ENCODE measurements at places on chromosomes 3 and 15. TPM values are rescaled to one million over a fixed set of nuclear protein-coding genes. Genes with fewer than 3 reads are reported as not detected.

Gene CPEB1
- 0.12 TPM for total RNA-seq

Gene CRYGS
- total RNA-seq = 1.2 TPM

Gene CCR5
- 0.28 TPM for total RNA-seq

Gene OIP5
- 6.4 TPM for total RNA-seq

Gene RTP1
- total RNA-seq = not detected

Gene ROBO2
- total RNA-seq = 7.1 TPM

Gene ZNF280D
- 14.6 TPM for total RNA-seq

Gene SLC28A2
- total RNA-seq = not detected

Gene MEX3B
- total RNA-seq = 0.48 TPM

Gene NPAP1
- not detected for total RNA-seq

GRCh38 chr3:43960448-43960840 is 269.7 kb downstream of the ABHD5 start:
- no peak for ATAC-seq

DNA sequence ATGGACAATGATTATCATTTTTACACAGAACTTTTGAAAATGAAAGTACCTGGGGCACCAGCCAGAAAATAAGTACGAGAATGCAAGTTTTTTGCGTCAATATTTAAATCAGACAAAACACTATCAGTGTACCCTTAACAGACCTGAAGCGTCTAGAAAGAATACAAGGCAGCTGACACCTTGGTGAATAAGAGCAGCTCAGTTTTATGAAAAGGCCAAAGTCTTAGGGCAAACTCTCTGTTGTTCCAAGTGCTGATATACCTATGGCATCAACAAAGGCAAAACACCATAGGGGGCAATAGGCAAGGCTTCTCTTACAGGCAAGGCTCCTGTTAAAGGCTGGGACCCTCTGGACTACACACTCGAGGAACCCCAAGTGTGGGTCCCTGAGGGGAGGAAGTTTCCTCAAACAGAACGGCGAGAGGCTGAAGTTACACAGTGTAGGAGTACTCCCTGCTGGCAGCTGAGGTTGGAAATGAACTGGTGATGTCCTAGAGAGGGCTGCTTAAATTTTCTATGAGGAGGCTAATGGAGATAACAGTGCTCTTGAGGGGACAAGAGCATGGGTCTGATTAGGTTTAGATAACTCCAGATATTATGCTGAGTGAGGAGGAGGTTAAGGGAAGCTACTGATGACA is 291.0 kb downstream of the TIGIT start:
- ATAC-seq = no peak

DNA sequence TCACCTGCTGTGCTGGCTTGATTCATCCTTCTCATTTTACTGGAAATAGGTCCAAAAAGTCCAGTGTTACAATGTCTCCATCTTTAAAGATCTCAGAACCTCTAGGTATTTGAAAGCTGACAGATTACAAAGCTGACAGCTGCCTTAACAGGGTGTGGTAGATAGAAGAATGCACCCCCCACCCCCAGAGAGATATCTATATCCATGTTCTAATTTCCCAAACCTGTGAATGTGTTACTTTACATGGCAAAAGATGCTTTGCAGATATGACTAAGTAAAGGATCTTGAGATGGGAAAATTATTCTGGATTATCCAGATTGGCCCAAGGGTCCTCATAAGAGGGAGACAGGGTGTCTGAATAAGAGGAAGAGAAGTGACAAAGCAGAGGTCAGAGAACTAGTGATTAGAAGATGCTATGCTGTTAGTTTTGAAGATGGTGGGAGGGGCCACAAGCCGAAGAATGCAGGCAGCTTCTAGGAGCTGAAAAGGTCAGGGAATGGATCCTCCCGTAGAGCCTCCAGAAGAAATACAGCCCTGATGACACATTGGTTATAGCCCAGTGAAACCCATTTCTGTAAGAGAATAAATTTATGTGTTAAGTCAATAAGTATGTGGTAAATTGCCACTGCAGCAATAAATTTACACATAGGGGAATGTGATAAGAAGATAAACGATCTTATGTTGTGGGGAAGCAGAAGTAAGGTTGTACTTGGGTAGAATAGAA is 21.5 kb upstream of the FSTL1 start:
- no peak for ATAC-seq

DNA sequence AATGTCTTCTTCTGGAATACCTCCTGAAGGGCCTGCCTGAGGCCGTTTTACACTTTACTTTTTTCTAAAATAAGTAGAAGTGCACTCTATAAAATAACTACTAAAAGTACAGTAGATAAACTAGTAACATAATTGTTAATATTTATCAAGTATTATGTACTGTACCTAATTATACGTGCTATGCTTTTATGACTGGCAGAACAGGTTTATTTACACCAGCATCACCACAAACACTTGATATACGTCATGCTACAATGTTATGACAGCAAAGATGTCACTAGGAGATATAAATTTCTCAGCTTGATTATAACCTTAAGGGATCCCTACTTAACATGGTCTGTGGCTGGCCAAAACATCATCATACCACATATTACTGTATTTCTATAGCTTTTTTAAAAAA is 29.4 kb downstream of the DLG1 start:
- ATAC-seq = peak; percentile 29

GRCh38 chr3:10357592-10358308 is 36.8 kb upstream of the SEC13 start:
- peak; percentile 58 for ATAC-seq

DNA sequence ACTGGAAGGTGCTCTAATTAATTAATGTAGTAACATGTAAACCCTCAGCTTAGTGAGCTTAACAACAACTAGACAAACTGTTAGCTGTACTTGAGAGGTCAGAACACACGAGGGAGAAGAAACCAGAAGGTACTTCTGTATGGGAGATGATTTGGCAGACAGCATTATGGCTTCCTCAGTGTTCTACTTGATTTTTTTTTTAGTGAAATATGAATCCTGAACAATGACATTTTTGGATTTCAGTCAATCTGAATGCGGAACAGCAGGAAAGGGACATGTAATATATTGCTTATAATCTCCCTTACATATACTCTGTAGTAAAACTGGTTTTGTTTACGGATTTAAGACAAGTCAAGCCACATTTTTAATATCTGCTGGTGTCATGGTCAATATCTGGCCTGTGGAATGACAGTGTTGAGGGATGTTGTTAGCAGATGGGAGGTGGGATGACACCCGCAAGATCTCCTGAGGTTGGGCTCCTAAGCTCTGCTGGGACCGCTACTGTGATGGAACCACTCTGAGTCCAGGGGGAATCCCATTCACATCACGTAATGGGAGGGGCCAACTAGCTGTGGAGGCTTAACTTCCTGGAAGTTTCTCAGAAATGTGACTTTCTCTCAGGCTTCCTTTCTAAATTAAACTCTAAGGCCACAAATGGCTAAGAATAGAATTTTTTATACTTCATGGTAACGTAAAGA is 18.7 kb downstream of the TNFAIP8L3 start:
- ATAC-seq = peak; percentile 19

GRCh38 chr15:100201376-100202280 is 140.1 kb downstream of the ADAMTS17 start:
- ATAC-seq = no peak

DNA sequence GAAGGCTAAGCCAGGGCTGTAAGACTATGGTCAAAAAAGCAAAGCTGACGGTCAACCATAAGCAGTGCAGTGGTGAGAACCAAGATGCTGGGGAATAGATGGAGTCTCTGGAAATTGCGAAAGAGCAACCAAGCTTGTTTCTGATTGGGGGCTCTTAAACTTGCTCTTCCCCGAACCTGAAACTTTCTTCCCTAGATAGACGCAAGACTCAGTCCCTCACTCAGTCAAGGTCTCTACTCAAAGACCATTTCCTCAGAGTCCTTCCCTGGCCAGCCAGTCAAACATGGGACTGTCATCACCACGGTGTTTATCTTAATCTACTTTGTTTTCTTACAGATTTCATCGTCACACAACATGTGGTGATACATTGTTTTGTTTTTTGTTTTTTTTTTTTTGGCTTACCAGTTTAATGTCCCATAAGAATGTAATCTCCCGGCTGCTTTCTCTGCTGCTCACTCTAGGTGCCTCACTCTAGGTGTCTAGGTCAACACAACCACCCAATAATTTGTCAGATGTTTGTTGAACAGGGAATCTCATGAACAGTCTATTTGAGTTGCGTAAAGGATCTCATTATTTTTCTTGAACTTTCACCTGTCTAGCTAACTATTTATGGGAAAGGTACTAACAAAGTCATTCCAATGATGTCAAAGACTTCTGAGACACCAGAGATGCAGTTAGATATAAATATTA is 495.4 kb downstream of the FOXP1 start:
- ATAC-seq = no peak

GRCh38 chr3:148389916-148390315 is 307.8 kb upstream of the AGTR1 start:
- no peak for ATAC-seq

DNA sequence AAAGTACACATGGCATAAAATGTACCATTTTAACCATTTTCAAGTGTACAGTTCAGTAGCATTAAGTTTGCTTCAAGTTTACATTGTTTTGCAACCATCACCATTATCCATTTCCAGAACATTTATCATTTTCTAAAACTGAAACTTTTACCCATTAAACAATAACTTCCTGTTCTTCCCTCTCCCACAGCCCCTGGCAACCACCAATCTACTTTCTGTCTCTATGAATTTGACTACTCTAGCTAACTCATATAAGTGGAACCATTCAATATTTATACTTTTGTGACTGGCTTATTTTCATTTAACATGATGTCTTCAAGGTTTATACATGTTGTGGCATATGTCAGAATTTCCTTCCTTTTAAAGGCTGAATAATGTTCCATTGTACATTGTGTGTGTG is 19.9 kb downstream of the TMEM62 start:
- ATAC-seq = no peak

DNA sequence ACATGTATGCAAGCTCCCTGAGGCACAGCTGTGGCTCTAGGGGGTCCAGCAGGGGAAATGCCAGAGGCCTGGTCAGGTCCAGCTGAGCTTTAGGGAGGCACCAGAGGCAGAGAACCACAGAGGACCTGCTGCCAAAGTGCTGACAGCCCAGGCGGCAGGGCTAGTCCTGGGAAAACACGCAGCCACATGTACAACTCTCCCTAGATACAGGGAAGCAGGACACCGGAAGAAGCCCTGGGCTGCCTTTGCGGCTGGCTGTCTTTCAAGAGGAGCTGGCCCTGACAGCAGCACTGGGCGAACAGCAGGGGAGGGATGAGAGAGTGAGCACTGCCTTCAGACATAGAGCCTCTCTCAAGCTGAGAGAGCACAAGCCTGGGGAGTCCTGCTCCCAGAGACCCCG is 40.7 kb downstream of the RFT1 start:
- peak; percentile 81 for ATAC-seq

DNA sequence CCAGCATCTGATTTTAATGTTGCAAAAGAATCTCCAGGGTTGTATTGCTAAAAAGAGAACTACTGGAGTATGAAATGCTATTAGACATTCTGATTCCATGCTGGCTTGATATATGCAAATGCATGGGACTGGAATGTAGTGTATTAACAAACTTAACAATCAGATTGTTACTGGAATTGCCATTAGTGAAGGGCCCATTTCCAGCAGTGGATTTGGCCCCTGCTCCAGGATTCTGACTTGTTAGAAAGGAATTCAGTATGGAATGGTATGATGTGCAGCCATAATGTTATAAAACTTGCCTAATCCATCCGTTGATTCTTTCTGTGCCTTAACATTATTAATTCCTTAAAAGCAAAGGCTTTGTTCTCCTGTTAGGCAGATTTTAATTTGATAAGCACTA is 7.9 kb downstream of the ARRDC4 start:
- no peak for ATAC-seq

DNA sequence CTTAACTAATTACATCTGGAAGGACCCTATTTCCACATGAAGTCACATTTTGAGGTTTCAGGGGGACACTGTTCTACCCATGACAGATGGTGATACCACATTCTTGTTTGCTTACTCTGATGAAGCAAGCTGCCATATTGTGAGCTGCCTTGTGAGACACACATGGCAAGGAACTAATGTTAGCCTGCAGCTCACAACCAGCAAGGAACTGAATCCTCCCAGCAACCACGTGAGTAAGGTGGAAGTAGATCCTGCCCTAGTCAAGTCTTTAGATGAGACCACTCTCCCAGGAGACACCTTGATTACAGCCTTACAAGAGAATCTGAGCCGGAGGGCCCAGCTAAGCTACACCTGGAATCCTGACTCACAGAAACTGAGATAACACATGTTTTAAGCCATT is 160.1 kb downstream of the PDE8A start:
- no peak for ATAC-seq

GRCh38 chr3:183307749-183308148 is 54.7 kb downstream of the B3GNT5 start:
- ATAC-seq = no peak
